Right lobe of liver (tissue), 6 donors: ENCODE measurements at places on chromosomes 5 and 9.
A peak's percentile ranks its signal among the peaks of the same experiment; 100 is the strongest.

GRCh38 chr5:139037732-139038131 is 160.4 kb downstream of the SIL1 start:
- DNase-seq: no peak

- DNase-seq: peak; percentile 9
Observed at GRCh38 chr5:157689942-157690689, 18.8 kb downstream of the C5orf52 start.

DNA sequence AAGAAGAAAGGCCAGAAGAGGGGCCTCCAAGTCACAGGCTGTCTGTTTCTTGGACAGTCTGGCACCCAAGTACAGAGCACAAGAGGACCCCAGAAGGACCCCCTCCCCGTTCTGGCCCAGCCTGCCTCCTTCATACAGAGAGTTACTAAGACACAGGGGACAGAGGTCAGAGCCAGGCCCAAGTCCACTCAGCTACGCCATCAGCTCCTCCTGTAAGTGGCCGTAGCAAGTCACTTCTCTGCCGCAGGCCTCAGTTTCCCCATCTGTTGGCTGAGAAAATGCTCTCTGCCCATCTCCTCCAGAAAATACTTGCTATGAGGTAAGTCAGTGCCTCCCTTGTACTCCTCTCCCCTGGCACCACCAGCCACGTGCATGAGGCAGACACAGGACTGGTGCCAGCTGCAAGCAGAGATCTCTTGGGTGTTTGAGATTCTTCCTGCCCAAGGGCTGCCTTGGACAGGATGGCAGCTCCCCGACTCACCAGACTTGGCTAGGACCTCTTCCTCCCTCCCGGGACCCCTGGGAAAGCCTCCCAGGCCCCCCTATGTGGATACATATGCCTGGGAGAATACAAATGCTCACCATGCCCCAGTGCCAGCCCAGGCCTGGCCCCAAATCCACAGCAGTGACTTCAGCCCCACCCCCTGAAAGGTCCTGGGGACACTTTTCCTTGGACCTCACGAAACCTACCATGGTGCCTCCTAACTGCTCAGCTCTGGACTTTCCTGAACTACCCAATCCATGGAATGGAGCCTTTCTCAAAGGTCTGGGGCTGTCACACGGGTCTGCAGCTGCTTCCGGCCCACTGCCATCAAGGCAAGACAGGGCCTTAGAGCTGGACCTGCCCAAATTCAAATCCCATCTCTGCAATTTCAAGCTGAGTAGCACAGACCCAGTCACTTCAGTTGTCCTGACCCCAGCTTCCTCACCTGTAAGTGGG is 5.1 kb downstream of the EEIG1 start:
- no peak for DNase-seq

DNA sequence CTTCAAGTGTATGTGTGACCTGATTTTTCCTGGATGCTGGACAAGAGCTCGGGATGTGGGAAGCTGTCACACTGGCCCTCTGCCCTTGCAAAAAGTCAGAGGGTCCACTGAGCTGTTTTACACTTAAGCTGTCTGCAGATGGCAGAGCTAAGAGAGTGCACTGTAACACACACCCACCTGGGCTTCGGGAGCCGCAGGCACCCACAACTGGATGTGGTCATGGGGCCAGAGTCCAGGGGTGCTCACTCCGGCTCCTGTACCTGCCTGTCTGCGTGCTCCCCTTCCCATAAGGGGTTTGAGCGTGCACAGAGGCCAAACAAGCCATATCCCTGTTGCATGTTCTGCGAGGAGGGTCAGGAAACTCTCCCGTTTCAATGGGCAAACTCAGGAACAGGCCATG is 82.5 kb downstream of the LRRC70 start:
- DNase-seq: no peak

GRCh38 chr9:124621371-124622328 is 114.5 kb upstream of the NR5A1 start:
- no peak for DNase-seq

DNA sequence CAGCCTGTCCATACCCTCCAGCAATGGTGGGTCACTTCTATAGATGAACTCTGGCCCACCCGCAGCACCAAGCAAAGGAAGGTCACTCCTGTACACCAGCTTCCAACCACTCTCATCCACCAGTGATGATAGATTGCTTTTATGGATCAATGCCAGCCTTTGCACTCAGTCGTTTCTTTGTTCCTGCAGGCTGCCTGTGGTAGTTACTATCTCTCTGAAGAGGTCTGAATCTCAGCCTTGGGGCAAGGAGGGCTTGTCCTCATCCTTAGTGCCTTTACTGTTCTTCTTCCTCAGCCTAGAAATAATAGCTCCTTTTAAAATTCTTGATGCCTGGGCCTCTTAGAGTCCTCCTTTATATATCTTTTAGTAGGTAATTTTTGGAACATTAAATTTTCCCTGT is 100.8 kb downstream of the TMC1 start:
- no peak for DNase-seq

DNA sequence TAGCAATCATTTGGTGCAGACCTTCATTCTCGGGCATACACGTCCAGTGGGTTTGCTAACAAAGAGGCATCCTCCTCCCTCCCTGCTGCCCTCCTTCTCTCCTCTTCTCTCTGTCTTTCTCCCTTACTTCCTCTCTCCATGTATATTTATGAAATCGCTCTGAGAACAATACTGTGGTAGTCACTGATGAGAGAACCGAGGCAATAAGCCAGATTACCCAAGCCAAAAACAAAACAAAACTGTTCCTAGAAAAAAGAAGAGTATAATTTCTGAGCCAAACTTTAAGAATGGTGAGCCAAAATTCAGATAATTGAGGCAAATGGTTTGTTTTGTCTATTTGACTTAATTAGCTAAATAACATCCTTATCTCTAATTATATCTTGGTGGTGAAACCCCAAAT is 15.8 kb upstream of the HMHB1 start:
- no peak for DNase-seq

DNA sequence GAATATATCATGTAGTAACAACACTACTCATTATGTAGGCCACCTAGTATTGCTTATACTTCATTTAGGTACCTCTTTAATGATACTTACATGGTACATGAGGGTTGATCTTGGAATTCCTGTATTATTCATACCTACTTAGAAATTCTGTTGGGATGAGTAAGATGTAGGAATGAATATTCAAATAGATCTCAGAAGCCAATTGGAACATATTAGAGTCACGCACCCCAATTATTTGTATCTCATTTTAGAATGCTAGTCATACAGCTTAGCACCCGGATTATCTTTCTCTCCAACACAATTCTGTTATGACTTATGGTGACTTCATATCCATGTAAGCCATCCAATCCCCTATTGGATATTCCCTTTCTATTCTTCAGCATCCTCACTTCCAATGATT is 106.7 kb upstream of the SH3GL2 start:
- DNase-seq: no peak

DNA sequence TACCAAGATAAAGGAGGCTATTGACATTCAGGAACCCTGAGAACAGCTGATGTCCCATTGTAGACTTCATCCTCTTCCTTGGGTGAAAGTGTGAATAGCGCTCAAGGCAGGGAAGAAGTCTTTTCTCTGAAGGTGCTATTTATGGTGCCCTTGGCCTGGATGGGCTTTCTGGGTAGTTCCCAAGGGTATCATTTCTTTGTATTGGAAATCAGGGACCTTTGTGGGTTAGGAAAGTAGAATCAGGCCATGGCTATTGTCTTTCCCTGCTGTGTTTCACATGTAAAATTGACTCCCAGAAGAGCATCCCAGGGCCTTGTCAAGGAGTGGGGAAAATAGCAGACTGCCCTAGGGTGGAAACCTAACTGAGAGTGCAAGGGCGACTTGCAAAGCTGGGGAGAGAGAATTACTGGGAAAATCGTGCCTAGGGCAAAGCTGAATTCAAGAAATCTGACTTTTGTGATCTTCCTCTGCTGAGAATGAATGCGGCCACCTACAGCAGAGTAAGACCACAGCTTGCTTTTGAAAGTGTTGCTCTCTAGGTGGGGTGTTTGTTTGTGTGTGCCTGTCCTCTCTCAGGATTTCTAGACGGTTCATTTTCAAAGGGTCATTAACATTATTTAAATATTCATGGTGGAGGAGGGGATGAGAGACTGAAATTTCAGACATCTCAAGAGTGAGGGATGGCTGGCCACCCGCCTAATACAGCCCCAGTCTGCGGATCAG is 160.6 kb downstream of the C9orf152 start:
- no peak for DNase-seq

DNA sequence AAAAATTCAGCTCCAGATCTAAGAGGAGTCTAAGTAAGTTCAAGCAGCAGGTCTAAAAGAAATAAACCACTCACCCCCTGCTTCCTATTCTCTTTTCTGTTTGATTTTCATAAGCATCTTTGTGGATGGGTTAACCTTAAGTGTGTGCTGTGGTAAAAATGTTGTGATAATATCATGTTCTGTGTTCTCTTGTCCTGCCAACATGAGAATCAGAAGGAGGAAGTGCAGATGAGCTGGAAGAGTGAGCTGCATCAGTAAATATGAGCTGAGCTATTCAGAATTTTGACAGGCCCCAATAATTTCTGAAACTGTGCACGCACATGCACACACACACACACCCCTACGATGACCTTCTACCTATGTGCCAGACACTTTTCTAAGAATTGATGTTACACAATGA is 186.5 kb upstream of the ANKRD55 start:
- no peak for DNase-seq

DNA sequence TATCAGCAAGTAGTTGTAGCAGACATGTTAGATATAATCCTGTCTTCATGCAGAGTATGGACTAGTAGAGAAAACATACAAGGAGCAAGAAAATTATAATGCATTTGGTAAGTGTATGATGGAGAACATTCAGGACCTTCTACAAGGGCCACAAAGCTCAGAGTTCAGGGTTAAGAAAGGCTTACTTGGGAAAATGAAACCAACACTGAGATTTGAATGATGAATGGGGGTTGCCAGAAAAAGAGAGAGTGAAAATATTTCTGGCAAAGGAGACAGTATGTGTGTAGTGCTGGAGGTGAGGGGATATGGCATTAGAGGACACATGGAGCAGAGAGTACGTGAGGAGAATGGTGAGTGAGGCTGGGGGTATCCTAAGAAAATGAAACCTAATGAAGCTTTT is 169.8 kb upstream of the STK32A start:
- no peak for DNase-seq

DNA sequence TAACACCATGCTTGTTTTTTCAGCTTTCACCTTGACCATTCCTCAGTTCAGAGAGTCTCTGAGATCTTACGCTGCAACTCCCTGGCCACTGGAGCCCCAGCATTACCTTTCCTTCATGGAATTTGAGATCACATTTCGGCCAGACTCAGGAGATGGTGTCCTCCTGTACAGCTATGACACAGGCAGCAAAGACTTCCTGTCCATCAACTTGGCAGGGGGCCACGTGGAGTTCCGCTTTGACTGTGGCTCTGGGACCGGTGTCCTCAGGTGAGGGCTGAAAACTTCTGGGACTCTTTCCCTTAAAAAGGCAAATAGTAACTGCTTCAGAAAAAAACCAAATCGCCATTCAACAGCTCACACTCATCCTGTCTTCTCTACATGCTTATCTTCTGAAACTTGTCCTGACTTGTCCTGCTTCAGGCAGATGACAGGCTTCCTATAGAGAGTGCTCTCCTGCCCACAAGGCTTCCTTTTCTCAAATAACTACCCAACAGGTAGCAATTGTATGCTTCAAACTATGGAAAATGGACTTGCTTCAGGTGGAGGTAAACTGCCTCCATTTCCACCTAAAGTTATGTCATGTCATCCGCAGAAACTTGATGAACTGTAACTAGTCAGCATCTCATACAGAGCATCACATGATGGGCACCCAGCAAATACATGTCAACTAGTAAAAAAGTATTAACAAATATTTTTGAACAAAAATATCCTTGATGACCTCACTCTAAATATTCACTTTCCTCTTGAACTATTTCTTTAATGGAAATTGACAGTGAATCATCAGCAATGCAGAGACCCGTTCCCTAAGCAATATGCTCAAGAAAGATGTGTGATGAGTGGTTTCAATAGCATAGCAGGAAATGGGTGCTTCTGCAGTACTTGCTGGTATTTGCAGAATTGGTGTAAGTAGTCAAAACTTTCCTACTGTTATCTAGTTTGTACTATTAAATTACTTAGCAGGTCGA is 129.2 kb downstream of the LIFR start:
- no peak for DNase-seq

DNA sequence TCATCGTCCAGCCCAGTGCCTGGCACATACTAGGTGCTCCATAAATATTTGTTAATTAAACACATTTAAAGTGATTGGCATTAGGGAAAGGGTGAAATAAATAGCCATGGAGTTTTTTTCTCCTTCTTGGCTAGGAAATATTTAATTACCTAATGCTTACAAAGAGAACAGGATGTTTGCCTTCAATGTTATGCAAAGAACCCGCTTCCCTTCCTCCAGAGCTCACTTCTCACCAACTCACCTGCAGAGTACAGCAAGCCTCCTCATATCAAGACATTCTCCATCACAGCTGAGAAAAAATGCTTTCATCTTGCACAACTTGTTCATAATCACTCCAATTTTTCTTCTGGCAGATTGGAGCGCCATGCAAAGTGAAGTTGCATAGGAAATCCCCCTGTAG is 161.7 kb upstream of the STK32A start:
- DNase-seq: no peak

DNA sequence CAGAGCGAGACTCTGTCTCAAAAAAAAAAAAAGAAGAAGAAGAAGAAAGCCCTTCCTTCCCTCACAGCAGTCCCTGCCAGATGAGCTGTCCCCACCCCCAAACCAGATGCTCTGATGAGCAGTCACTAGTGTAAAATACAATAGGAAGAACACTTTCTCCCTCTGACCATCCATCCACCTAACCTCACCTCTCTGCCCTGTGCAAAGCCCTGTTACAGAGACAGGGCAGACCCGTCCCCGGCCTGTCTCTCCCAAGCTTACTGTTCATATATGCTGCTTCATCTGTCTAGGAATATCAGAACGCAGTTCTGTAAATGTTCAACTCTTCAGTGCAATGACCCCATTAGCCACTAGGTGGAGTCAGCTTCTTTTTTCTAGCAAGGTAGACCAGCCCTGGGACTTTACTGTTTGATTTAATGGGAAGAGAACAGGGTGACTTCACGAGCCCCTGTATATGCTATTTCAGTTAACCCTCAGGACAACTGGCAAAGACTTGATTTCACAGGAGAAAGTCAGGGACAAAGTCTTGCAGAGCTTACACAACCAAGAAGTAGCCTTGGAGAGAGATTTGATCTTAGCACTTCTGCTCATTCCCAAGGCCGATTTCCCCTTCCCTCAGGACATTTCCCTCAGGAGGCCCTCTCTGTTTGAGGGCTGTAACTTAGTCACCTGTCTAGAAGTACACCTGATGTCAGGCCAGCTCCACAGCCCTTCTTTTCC is 14.9 kb upstream of the FGFR4 start:
- peak; percentile 74 for DNase-seq

- DNase-seq: no peak
Observed at GRCh38 chr5:11494340-11494739, 409.9 kb downstream of the CTNND2 start.

GRCh38 chr9:131892902-131893500 is 153.1 kb upstream of the RAPGEF1 start:
- no peak for DNase-seq

- no peak for DNase-seq
Observed at GRCh38 chr5:72438141-72438540, 69.1 kb downstream of the ZNF366 start.
